ENCODE measurements at places on chromosomes 5 and 9. TPM values are rescaled to one million over a fixed set of nuclear protein-coding genes. Genes with fewer than 3 reads are reported as not detected.

The SCGB3A1 gene
- not detected for total RNA-seq

The CENPH gene
- total RNA-seq = 105 TPM

DNA sequence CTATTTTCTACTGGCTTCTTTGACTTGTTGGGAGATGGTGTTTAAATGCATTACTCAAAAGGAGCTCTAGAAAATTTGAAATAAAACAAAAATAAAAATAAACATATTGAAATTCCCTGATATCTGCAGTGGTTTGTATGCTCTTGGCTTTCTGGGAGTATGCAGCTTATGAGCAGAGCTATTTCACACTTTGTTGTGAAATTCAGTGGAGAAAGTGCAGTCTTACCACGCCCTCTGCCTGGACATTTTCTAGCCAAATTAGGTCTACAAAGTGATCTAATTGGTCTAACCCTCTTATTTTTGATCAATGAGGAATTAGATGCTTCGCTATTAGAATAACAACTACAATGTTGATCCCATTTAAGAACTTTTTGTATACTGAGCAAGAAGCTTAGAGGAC is 66.8 kb downstream of the INSYN2B start:
- DNase-seq = no peak

DNA sequence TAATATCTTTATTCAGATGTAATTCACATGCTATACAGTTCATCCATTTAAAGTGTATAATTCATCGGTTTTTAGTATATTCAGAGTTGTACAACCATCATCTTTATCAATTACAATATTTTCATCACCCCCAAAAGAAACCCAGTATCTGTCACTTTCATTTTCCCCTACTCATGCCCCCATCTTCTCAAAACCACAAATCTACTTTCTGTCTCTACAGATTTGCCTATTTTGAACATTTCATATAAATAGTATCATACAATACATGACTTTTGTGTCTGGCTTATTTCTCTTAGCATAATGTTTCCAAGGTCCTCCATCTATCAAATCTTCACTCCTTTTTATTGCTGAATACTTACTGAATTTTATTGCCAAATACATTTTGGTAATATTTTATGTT is 305.1 kb upstream of the SGCD start:
- DNase-seq = no peak

The DMXL1 gene
- 86.8 TPM for total RNA-seq

The IFNA21 gene
- not detected for total RNA-seq

DNA sequence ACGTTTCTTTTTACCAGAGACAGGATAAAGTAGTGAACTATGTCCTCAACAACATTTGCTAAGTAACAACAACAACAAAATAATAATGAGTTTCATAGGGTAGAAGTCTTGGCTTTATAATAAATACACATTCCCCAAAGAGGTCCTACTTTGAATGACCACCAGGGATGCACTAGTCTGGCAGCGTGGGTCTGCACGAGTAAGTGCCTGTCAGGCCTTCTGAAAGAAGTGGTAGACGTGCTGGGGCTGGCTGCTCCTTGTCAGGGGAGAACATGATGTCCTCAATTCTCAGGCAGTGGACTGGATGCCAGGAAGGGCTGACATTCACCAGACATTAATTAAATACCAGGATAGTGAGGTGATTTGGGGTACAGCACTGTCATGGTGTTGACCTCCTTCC is 331.1 kb downstream of the TMEM38B start:
- DNase-seq = no peak

The ZNF782 gene
- 11.2 TPM for total RNA-seq

- DNase-seq = peak; percentile 16
These were observed 2.2 kb downstream of the FNIP1 start for GRCh38 chr5:131794586-131794985.

The GRM6 gene
- total RNA-seq = not detected

DNA sequence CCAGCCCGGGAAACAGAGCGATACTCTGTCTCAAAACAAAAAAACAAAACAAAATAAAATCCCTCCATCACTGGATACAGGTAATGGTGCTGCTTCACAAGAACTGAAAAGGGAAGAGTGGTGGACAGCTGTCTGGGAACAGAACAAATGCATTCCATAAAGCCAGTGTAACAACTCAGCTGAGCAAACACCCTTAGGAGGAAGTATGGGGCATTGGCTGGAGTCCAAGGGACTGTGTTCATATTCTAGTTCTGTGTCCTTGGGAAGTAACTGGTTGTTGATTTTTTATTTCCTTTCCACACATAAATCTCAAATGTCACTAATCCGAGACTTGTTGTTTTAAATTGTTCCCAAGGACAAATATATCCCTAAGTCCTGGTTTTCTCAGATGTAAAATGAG is 38.3 kb downstream of the HTR1A start:
- no peak for DNase-seq

DNA sequence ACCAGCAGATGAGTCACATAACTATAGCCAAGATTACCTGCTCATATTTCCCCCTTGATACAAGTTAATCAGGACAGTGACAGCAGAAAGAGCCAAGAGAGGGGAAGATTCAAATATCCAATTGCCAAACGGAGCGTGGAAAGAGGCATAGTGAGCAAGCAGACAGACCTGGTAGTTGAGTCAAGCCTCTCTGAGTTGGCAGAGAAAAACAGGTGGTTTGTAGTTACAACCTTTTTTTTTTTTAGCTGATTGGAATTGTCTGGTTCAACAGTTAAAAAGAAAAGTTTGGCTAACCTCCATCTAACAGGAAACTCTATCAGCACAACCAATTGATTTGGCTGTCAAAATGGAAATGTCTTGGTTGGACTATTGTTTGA is 272.1 kb downstream of the TLE1 start:
- no peak for DNase-seq

The HTR4 gene
- total RNA-seq = not detected

Measured in OCI-LY7 (cell line).